Activated CD4-positive, alpha-beta T cell treated with anti-CD3 and anti-CD28 coated beads, Interleukin-2, amount 50 U/mL, for 4 hours (primary cell): ENCODE measurements at places on chromosomes 4 and X.
A peak's percentile ranks its signal among the peaks of the same experiment; 100 is the strongest.

DNA sequence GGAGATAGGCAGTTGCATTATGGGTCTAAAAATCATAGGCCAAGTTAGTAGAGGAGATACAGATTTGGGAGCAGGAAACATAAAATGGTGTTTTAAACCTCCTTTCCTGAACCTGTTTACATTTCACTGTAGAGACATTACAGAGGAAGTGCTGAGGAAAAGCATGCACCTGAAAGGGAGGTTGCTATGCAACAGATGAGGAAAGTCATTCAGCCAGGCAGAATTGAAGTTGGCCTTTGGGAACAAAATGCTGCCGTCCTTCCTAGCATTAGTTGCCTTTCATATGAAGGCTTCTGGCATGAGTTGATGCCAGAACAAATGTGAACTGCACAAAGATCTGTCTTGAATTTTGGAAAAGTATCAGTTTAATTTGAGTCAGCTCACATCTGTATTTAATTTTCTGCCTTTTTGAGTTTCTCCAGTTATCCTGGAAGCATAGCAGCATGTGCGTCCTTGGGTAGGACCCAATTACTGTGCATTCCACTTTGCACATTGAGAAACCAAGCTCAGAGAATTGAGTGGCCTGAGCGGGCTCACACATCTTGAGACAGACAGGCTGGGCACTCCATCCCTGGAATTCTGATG lies 38.2 kb downstream of the MAGED1 start:
- DNase-seq = no peak

DNA sequence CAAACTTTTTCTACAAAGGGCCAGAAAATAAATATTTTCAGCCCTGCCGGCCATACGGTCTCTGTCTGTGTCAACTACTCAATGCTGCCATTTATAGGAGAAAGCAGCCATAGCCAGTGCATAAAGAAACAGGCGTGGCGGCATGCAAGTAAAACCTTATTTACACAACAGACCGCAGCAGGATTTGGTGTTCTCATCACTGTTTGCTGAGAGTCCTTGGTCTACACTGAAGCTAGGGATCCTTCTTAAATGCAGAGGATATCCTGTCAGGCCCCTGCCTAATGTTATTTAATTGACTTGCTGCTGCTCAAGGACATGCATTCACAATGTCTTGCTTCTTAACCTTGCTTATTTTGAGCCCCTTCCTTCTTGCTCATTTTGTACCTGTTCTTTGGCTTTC lies 54.7 kb downstream of the CPE start:
- no peak for DNase-seq

- DNase-seq = peak; percentile 7
Measured at GRCh38 chr4:38625508-38625907, 38.5 kb upstream of the KLF3 start.

DNA sequence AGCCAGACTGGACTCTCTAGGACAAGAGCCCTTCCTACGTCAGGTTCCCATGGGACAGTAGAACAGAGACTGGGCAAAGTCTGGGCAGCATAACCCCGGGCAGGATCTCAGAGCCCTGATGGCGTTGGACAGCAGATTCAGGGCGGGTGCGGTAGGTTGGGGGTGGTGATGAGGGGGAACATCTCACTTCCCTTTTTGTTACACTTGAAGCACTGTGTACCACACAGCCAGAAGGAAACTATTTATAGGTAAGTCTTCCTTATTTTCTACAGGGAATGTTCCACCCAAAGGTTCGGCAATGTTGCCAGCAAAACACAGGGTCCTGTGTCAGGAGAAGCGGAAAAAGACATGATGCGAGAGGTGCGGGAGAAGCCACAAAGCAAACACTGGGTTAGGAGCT lies 54.3 kb downstream of the TSC22D3 start:
- DNase-seq = no peak

- no peak for DNase-seq
Measured at GRCh38 chrX:20515841-20516461, 249.2 kb upstream of the RPS6KA3 start.

DNA sequence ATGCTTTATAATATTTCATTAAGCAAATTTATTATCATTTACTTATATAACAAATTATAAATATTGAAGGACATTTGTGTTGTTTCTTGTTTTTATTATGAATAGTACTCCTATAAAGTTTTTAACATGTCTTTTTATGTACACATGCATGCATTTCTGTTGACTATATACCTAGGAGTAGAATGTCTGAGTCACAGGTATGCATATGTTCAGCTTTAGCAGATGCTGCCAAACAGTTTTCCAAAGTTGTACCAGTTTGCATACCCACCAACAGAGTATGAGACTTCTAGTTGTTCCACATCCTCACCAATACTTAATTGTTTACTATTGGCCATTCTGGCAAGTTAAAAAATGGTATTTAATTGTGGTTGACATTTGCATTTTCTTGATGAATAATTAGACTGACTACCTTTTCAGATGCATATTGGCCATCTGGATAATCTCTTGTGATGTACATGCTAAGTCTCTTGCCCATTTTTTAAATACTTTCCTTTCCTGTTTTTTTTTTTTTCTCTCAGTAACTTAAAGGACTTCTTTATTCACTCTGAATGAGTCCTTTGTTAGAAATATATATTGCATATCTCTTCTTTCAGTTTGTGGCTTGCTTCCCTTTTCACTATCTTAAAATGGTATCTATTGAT lies 132.2 kb upstream of the TRIM2 start:
- DNase-seq = no peak

DNA sequence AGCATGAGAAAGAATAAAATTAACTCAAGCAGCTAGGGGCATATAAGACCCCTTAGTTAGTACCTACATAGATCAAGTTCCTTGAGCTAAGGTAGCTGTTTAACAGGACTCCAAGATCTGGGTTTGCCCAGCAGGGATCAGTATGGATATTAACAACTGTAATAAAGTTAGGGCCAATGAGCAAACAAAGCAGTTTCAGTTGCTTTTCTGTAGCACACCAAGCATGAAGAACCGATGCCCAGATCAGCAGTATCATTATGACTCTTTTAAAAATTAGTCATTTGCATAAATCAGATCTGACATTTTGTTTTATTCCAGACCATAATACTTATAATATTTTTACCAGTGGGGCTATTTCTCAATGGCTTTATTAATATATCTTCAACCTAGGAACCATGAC lies 80.9 kb downstream of the C4orf33 start:
- no peak for DNase-seq

DNA sequence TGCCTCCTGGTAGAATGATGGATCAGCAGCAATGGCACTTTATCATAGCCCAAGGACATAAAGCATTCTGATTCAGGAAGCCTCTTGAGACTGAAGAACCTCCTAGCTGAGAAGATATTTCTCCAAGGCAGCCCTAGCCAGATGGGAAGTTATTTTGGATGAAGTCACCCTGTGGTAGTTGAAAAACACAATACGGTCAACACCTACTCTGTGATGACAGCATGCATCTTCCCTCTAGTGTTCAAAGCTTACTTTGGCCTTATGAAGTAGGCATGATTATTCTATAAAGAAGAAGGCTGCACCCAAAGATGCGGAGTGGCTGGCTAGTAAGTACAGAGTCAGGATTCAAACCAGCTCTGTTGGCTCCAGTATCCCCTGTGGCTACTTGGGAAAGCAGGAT lies 47.9 kb downstream of the TLR10 start:
- DNase-seq = no peak

GRCh38 chr4:149306537-149306936 lies 509.1 kb downstream of the IQCM start:
- no peak for DNase-seq

DNA sequence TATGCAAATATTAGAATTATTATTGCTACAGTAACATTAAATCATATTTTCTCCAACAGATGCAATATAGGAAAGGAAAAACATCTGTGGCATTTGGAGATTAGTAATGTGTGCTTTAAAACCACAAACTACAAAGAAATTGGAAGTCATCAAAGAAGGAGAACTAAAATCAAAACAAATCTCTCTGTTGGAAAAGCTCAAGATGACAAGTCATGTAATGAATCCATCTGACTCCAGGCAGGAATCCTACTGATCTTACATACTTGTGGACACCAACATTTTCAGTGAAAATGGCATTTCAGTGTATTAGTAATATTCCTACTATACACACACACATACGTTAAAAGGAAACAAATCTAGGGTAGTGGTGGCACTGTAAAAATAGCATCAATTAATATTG lies 98.2 kb downstream of the SLC39A8 start:
- DNase-seq = no peak

GRCh38 chr4:66927937-66928336 lies 617.4 kb downstream of the CENPC start:
- DNase-seq = no peak

- DNase-seq = peak; percentile 19
Measured at GRCh38 chrX:65601530-65602220, 65.8 kb upstream of the MSN start.

DNA sequence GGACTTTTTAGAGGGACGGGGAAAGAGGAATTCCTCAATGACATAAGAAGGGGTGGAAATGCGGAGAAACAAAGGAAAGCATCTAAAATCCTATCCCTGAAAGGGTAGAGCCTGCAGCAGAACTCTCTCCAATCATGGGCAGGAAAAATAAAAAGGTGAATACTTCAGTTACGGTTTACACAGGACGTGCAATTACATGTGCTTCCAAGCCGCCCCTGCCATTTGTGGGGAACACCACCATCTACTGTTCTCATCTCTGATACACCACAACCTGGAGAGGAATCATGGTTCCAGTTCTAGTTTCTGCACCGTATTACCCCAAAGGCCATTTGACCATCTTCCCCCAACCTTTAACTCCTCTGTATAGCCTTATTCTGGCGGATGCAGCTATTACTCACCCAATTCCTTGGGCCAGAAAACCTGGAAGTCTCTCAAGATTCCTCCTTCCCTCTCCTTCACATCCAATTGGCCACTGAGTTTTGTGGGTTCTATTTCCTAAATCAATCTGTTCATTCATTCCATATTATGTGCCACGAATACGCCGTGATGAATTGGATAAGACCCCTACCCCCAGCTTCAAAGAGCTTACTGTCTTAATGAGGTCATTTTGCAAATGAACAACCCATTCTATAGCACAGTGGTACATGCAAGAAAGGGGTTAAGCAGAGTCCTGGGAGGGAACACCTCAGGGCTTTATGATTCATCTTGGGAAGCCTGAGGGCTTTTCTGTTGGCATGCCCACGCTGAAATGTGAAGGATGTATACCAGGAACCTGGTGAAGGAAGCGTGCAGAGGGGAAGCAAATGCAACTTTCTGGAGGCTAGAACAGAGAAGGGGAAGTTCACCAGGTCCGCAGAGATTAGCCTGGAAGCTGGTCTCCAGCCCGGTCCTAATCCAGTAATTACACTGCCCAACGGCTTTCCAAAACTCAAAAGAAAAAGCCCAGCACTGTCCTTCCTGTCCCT lies 1.4 kb upstream of the MSL3 start:
- DNase-seq = no peak

- DNase-seq = no peak
Measured at GRCh38 chrX:135973025-135973547, 702 bp downstream of the MMGT1 start.

- no peak for DNase-seq
Measured at GRCh38 chr4:107951551-107951950, 20.2 kb downstream of the CYP2U1 start.

- DNase-seq = no peak
Measured at GRCh38 chrX:78283511-78283910, 43.9 kb downstream of the CYSLTR1 start.

- DNase-seq = no peak
Measured at GRCh38 chr4:35087218-35087617, 1157.1 kb downstream of the ARAP2 start.

DNA sequence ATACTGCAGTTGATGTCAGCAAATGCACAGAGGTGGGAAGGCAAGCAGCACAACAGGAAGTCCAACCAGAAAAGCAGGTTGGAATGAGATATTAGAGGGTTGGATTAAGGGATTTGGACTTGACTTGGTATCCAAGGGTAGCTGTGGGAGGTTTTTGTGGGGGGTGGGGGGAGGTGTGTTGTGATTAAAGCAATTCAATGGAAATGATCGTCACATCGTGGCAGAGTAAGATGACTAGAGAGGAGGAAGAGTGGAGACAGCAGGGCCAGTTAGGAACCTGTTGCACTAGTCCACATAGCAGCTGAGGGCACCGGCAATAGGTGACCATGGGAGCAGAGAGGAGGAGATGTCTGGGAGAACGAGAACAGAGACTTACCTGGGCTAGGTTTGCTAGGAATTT lies 2.4 kb downstream of the SLC25A43 start:
- DNase-seq = no peak

DNA sequence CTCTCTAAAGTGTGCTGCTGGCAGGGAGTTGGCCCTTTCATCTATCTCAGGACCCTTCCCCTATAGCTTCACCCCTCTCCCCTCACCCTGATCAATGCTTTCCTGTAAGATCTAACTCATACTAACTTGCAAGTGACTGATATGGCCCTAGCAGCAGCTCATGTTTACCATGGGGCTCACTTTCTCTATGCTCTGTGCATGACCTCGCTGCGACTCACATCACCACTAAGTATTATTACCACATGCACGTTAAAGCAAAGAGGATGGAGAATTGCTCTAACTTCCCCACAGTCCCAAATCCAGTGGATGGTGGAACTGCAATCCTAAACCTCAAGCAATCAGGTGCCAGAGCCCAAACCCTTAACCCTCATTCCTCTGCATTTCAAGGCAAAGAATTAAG lies 626.6 kb downstream of the MID1IP1 start:
- peak; percentile 13 for DNase-seq

DNA sequence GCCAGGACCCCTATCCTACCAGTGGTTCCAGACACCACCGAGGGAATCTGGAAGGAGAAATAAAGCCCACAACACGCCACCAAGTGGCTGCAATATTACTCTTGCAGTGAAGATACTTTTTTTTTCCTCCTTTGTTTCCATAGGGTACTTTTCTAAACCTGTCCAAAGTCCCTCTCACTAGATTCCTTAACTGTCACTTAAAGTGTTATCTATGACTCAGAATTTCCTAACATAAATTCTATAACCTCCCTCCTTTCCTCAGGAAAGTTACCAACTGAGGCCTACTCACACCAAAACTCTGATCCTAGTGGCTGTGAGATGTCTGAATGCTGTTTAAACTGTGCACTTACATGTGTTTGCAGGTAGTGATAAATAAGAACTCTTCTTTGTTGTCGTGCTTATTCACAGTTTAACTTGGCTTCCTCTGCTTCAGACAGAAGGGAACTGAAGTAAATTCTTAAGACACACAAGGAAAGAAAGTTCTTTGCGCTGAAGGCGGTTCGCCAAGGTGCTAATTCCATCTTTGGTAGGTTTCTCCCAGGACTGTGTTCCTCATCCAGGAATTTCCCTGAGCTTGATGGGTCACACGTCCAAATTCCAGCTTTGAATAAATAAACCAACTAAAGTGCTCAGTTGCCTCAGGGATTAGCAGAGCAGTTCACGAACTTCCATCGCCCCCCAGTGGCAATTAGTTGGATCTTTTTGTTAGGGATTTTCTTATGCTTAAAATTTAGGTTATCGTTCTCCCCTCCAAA lies 10.7 kb upstream of the HCCS start:
- DNase-seq = no peak

GRCh38 chr4:113382704-113383103 lies 333.3 kb downstream of the ANK2 start:
- DNase-seq = no peak

- no peak for DNase-seq
Measured at GRCh38 chrX:101619364-101619763, 1.6 kb upstream of the ARMCX6 start.

GRCh38 chr4:95547715-95548471 lies 880 bp downstream of the UNC5C start:
- DNase-seq = no peak

- DNase-seq = no peak
Measured at GRCh38 chr4:1041936-1042330, 30.5 kb downstream of the FGFRL1 start.
